ENCODE measurements at places on chromosomes 5 and 9.

- no peak for DNase-seq
Measured at GRCh38 chr9:124108216-124108615, 96.6 kb downstream of the LHX2 start.

GRCh38 chr5:132176987-132177386 lies 50.7 kb downstream of the P4HA2 start:
- DNase-seq = peak; percentile 14

- DNase-seq = peak; percentile 80
Measured at GRCh38 chr5:59275510-59276324, 617.8 kb downstream of the PDE4D start.

GRCh38 chr5:53386341-53386740 lies 94.1 kb upstream of the FST start:
- no peak for DNase-seq

DNA sequence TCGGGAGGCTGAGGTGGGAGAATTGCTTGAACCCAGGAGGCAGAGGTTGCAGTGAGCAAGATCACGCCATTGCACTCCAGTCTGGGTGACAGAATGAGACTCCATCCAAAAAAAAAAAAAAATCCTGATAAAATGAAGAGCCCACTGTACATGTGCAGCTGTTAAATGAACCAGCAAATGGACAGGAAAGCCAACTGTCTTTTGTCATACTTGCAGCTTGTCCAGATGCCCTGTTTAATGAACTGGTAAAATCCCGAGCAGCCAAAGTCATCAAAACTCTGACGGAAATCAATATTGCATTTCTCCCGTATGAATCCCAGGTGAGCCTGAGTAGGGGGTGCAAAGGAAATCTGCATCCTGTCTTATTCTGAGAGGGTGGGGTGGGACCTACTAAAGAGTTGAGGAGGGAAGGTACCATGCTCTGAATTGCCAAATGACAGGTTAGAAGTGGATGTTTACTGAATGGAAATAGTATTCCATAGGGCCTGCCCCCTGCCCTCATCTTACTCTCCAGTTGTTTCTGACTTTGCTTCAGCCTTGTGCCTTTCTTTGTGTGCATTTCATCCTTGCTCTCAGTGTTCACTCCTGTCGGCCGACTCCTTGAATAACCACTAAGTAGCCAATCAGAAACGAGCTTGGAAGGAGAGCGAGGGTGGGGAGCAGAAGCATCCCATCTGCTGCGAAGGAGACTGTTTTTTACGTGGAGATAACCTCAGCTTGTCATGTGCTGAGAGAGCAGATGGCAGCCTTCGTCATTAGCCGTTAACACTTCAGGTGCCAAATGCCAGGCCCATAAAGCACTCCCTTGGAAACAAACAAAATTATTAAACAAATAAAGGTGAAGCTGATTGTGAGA lies 45.7 kb upstream of the CFAP157 start:
- DNase-seq = no peak

- peak; percentile 67 for DNase-seq
Measured at GRCh38 chr9:83937861-83938455, 16.7 kb upstream of the KIF27 start.

GRCh38 chr5:157559301-157559700 lies 16.3 kb downstream of the ADAM19 start:
- no peak for DNase-seq

DNA sequence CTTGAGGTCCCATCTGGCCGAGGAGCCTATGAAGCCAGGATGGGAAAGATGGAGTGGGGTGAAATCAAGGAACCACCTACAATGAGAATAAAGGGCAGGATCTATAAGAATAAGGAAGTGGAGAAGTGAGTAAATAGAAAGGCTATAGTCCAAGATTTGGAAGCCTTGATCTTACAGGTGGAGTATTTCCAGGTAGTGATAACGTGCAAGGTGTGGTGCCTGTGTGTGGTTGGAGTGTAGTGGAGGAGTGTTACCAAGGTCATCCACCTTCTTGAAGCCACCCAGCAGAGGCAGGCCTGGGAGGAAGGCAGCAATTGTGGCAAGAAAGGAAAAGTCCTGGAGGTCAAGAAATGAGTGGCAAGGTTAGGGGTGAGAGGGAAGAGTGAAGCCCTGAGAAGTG lies 72.9 kb downstream of the IQGAP2 start:
- DNase-seq = no peak

GRCh38 chr9:123658792-123659191 lies 271.1 kb downstream of the DENND1A start:
- no peak for DNase-seq

- no peak for DNase-seq
Measured at GRCh38 chr9:101307051-101307450, 77.8 kb downstream of the BAAT start.

DNA sequence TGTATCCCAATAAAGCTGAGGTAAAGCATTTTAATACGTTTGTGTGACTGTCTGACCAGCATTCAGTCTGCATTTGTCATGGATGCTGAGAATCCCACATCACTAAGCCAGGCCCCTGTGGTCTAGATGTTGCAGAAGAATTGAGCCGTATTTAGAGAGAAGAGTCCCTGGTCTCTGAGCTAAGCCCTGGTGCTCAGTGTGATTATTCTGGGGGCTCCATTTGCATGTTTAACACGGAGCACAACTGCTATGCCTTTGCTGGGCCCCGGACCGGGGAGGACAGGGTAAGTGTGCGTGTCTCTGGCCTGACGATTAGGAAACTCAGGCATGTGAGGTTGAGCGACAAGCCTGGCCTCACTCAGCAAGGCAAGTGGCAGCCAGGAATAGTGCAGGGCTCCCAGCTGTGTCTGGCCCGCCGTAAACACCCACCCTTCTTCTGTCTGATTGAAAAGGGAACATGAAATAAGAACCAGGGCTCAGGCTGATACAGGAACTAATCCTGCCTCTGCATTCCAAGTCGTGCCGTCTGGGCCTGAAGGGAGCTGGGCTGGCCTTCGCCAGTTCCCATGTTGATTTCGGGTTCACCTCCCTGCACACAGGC lies 22.3 kb downstream of the FAM78A start:
- DNase-seq = peak; percentile 49
